ENCODE measurements at places on chromosomes 2 and 18.

GRCh38 chr2:149363958-149364357, 33.6 kb downstream of the LYPD6 start:
- no peak for DNase-seq

DNA sequence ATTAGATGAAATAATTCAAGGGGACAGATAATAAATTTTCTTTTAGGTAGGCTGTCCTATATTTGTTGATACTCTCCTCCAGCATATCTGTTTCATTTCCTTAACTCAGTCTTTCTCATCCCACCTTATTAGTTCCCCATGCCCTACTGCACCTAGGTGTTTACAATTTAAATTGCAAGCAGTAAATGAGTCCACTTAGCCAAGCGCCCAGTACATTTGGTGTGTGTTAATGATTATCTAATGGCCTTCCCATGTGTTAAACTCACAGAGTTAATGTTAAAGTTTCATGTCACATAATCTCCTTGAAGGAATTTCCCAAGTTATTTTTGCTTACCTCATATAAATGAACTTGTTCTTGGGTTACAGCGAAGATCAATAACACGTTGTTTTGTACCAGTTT, 31.2 kb downstream of the ITGB6 start:
- DNase-seq, result no peak

- DNase-seq, result peak; percentile 73
These were observed 146.0 kb upstream of the SERTAD2 start for GRCh38 chr2:64799592-64800252.

GRCh38 chr2:136798766-136799165, 33.4 kb downstream of the THSD7B start:
- no peak for DNase-seq

- no peak for DNase-seq
These were observed 309.7 kb downstream of the RAD51AP2 start for GRCh38 chr2:17208511-17208910.

- DNase-seq, result no peak
These were observed 176.0 kb downstream of the SMAD2 start for GRCh38 chr18:47754311-47755101.

GRCh38 chr2:159558479-159558878, 57.9 kb downstream of the BAZ2B start:
- DNase-seq, result no peak

DNA sequence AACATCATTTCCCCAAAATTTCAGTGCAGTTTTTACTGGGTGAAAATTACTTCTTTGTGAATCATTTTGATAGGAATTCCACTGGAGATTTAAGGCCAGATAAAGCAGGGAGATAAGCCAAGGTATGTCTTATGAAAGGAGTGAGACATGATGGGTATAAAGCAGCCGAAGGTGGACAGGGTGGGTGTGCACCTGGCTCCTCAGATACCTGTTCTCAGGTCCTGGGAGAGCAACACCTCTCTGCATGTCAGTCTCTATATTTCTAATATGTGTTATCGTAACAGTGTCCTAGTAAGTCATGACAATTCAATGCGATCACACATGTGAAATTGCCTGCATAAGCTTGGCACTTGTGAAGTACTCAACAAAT, 768.8 kb downstream of the RNF144A start:
- DNase-seq, result no peak

DNA sequence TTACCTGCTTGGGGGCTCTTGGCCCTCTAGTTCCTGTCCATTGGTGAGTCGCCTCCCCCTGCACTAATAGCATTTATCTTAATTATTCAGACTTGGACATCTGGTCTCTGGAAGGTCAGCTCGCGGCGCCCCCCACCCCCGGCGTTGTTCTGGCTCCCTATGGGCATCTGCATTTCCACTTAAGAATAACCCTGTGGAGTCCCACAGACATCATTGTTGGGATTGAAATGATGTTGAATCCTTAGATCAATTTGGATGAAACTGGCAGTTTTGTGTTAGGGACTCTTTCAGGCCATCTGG, 313.8 kb upstream of the HS6ST1 start:
- no peak for DNase-seq

GRCh38 chr2:160963957-160964356, 196.3 kb upstream of the TANK start:
- DNase-seq, result no peak

GRCh38 chr2:47266939-47267710, 112.0 kb upstream of the STPG4 start:
- no peak for DNase-seq

- DNase-seq, result no peak
These were observed 636.0 kb upstream of the LRATD1 start for GRCh38 chr2:13996527-13996926.

- no peak for DNase-seq
These were observed 1.4 kb upstream of the CAPN10 start for GRCh38 chr2:240585101-240585500.

GRCh38 chr2:170813611-170814532, 2.8 kb upstream of the GAD1 start:
- DNase-seq, result peak; percentile 5

GRCh38 chr18:53991202-53991601, 233.3 kb downstream of the MBD2 start:
- DNase-seq, result no peak

- no peak for DNase-seq
These were observed 8.0 kb downstream of the GLI2 start for GRCh38 chr2:120743657-120744056.

GRCh38 chr2:20025065-20025786, 12.8 kb upstream of the MATN3 start:
- DNase-seq, result no peak

GRCh38 chr18:47594621-47595086, 335.8 kb downstream of the SMAD2 start:
- no peak for DNase-seq

- DNase-seq, result no peak
These were observed 10.5 kb downstream of the SLC14A1 start for GRCh38 chr18:45734505-45734904.

DNA sequence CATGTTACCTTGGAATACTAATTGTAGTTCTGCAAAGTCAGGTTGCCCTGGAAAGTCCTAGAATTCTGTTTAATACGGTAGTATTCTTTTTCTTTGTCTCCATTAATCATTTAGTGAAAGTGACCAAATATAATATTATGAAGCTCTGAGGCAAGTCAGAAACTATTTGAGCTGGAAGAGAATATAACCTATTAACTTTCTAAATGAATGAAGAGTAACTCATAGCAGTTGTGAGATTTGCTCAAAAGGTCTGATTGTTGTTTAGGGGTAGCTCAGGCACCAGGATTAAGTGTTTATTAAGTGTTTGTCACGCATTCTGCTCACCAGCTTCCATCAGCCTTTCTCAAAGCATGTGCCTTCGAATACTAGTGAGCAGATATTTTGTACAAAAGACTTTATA, 46.7 kb upstream of the SERPINE2 start:
- no peak for DNase-seq
